ENCODE measurements at places on chromosomes 13 and 19.

DNA sequence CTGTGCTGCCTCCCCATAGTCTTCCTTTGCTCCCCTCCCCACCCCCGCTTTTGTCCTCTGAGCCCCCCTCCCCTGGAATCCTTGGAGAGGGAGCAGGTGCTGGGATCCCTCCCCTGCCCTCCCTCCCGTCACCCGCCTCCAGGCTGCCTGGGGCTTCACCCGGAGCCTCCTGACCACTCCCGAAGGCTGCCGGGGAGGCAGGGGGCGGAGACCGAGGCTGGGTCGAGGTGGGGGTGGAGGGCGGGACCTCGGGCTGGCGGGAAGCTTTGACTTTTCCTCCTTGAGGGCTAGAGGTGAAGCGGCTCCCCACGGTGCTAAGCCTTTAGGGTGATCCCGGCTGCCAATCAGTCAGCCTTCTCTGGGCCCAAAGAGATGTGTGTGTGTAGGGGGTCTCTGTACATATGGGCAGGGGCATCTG, 1.5 kb downstream of the KMT5C start:
- peak; percentile 82 for DNase-seq

GRCh38 chr13:41587490-41587889, 130.1 kb downstream of the RGCC start:
- no peak for DNase-seq

DNA sequence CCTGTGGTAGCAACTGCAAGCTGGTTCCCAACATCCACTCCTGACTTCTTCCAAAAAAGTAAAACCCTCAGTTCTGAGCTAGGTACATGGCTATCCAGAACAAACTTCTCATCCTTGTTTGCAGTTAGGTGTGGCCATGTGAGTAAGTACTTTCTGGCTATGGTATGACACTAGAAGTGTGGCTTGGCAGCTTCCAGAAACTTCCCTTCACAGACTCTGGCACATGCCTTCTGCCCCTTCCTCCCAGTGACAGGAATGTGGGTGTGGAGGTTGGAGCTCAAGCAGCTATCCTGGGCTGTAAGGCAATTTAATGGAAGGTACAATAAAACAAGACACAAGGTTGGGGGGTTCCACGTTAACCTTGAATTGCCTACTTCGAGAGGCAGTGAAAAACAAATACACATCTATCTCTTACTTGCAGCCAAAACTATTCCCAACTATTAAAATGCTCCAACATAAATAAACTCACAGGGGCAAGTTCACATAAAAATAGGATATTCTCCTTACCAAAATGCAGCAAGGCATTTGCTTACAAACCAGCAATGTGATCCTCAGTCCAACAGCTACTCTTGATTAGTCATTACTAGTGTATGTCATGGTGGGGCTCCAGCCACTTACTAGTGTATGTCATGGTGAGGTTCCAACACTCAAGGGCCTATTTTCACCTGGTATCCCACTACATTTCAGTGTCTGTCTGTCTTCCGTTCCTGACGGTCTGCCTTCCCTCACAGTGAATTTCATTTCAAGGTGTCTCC, 3.1 kb downstream of the SMG9 start:
- DNase-seq = no peak

GRCh38 chr13:79675931-79676660, 195.1 kb downstream of the NDFIP2 start:
- DNase-seq = no peak

DNA sequence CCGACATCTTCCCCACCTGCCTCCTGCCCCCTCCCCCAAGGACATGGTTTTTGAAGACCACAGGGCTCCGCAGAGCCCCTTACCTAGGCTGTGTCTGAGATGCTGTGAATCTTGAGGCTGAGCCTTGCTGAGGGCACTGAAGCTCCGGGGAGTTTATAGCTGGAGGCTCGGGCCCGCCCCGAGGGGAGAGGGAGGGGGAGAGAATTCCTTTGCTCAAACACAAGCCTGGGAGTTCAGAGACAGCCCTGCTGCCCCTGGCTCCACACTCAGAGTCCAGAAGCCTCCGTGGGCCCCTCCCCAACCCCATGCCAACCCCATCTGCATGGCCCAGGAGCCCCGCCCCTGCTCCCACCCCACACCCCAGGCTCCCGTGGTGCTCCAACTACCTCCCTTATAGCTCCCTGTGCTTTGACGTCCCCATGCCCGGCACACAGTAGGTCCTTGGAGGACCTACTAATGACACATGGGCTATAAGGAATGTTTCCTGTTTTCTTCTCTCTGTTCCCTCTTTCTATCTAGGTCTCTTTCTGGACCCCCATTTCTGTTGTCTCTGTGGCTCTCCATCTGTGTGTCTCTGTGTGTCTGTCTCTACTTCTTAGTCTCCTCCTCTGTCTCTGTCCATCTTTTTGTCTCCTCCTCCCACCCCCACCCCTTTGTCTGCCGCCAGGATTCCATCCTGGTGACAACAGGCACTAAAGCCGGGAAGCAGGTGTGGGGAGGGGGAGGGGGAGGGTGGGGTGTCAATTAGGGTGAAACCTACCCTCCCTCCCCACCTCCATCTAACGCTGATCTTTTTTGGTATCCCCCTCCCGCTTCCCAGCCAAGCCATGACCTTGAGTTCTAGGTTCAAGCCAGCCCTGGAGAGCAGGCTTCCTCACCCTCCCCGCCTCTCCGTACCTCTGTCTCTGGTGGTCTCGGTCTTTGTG, at the start of gene TNNT1:
Gene TNNT1, minus strand, starts transcription at position 129 of the 926 bp plus-strand sequence. CDS start 2,049 bp downstream, outside the sequence.
- no peak for DNase-seq
